ENCODE measurements at places on chromosomes 1 and 21.

DNA sequence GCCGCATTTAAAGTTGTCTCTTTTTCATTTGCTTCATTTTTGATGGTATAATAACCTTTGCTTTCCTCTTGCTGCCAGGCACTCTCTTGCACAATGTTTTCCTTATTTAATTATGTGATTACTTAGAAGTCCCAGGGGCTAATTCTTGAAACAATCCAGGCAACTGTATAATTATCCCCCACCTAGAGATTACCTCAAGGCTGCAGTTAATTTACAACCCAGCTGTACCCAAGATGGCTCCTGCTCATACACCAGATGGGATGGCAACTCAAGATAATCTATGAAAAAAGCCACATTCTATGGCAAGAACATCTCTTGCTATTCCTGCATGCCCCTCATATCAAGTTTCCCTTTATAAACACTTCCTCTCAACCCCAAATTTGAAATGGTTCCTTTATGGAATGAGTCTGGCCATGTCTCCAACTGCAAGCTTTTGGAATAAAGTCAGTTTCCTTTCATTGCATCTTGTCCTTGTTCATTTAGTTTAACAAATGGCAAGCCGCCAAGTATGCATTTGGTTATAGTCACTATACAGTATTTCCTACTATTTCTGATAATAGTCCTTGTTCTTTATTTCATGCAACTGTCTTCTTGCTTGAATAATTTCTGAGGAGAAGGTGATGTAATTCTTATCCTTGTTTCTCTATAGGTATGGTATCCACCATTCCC, 1042.6 kb downstream of the PLA2G4A start:
- DNase-seq, result no peak

DNA sequence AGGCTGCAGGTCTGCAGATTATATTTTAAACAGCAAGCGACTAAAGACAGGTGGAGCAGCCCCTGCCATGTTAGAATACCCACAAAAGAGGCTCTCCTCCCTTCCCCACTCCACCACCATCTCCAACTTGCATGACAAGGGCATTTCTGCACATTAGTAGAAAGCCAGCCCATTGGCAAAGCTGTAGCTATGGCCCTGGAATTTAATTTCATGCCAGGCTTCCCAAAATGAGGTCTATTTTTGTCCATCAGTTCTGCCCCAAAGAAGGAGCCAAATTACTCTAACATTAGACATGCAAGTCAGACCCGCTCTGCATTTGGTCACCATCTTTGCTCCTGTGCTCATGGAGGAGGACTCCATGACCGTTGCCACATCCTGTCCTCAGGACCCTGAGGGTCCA, 115.2 kb downstream of the LAMC2 start:
- DNase-seq, result no peak

GRCh38 chr1:18998016-18998724, 41.7 kb upstream of the IFFO2 start:
- no peak for DNase-seq

DNA sequence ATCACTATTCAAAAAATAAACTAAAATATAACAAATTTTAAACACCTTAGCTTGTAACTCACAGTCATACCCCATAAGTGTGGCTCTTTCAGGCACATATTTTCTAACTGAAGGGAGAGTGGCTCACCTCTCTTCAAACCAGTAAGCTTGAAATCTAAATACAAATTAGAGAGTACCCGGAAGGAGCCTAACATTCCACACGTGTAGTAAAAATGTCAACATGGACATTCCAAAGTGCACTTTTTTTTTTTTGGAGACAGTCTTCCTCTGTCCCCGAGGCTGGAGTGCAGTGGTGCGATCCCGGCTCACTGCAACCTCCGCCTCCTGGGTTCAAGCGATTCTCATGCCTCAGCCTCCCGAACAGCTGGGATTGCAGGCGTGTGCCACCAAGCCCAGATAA, 275.6 kb upstream of the ADGRL2 start:
- no peak for DNase-seq

DNA sequence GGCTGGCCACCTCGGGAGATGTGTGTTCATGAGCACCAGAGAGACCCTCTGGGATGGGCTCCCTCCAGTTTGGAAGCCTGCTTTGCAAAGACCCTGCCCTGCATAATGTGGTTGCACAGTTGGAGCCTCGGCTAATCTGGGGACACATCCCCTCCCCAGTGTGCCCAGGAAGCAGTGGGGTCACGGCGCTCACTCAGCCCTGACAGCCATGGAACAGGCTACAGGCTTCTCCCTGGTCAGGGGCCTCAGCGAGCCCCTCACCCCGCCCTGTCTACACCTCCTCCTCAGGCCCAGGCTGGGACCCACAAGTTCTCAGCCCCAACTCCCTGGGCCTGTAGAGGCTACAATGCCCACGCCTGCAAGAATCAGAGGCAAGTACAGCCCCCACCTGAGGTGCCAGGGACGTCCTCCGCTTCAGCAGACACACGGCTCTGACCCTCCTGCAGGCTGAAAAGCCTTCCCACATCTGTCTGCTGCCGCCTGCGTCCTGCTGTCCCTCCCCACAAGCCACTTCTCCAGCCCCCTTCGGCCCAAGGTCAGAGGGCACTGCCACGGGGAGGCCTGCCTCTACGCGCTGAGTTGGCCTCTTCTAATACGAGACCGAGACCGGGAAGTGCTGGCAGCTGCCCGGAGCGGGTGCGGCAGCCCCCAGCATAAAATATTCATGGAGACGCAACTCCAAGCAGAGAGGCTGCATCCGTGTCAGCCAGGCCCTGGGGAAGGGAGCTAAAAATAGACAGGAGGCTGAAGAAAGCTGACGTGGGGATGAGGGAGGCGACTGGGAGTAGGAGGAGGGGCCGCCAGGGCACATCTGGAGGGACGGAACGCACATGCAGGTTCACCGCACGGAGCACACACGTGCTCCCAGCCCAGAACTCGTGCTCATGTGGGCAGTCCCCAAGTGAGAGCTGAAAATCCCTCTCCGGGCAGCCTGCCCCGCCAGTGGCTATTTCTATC, 15.2 kb upstream of the GPR153 start:
- DNase-seq, result no peak

GRCh38 chr1:166089804-166090203, 77.0 kb downstream of the FAM78B start:
- DNase-seq, result no peak

GRCh38 chr1:30911059-30911954, 2.7 kb upstream of the SDC3 start:
- DNase-seq, result no peak

- no peak for DNase-seq
Measured at GRCh38 chr1:150807249-150808023, 624 bp downstream of the CTSK start.

GRCh38 chr1:34681480-34682451, 73.1 kb upstream of the GJB5 start:
- peak; percentile 10 for DNase-seq

DNA sequence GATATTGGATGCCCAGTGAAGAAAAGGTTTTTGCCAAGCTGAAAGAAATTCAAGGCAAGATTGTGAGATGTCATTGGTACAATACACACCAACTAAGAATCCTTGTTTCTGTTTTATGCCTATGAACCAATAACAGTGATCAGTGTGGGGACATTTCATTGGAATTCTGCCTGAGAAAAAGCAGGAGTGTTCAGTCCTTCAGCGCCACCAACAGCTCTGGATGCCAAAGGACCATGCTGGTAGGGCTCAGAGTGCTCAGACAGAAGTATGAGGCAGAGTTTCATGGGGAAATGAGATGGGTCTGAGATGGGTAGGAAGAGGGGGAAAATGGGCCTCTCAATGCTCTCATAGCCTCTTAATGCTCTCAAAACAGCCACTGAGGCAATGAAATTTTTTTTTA, 56.5 kb downstream of the GABPA start:
- no peak for DNase-seq

DNA sequence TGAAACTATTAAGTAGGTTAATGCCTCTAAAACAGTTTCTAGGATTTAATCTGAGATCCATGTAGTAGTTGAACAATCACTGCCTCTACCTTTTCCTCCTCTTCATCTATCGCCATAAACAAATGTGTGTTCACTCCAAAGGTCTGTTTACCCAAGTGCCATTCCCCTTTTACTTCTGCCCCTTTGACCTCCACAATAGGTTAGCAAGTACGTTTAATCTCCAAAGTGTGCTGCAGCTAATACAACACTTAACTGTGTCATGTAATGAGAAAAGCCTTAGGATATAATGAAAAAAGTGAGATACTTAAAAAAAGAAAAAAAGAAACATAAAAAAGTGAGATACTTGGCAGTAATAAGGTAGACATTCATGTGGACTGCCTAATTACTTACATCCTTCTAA, 28.2 kb downstream of the GPBP1L1 start:
- DNase-seq, result no peak

DNA sequence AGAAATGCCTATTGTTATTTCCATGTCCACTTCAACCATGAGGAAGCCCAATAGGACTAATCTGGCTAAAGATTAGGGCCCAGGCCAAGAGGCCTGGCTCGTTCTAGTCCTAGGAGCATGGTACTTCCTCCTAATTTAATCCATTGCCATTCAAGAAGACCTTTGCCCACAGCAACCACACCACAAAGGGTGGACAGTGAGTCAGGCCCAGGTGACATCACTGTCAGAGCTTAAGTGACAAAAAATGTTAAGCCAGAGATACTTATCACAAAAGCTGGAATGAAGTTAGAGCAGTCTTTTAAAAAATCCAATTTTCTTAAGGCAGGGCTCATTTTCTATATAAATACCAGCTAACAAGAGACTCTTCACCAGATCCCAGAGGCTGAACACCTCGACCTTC, at the start of gene SPRR3:
Gene SPRR3 (plus strand): TSS at position 368 of the 400 bp plus-strand sequence. CDS start 1,272 bp downstream, outside the sequence.
- no peak for DNase-seq

- peak; percentile 52 for DNase-seq
Measured at GRCh38 chr1:37434292-37435225, 39.8 kb upstream of the ZC3H12A start.

GRCh38 chr1:237098541-237098940, 56.6 kb downstream of the RYR2 start:
- no peak for DNase-seq

DNA sequence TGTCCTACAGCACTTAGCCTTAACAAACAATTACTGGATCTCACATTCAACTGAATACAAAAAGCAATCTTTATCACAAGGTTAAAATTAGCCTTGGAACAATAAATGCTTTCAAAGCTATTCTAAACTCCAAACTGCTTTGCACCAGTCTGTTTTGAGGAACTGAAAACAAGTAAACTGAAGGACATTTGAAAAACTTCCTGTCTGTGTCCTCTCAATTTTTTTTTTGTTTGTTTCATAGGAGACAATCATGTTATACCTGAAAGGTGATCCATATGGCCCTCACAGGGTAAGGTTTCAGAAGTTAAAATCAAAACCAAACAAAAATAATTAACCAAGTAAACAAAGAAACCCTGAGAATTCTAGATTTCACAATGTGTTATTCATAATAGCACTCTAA, 459.1 kb downstream of the DPYD start:
- no peak for DNase-seq

DNA sequence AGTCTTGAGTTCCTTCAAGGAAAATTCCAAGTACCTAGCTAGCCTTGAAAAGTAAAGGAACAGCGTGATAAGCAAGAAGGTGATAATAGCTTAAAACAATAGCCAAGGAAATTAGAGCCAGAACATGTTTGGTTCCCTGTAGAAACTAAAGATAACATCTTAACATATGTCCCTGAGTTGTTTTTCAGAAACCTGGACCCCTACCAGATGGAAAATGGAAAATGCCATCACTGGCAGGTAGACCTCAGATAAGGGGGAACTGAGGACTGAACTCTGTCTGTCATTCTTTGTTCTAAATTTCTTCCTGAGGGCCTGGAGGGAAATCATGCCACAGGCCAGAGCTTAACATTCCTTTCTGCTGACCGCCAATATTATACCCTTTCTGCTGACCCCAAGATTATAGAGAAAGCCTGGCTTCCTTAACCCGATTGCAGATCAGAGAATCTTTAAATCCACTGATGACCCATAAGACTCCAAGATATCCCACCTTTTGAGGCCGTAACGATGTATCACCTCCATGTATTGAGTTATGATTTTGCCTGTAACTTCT, 23.4 kb downstream of the CNIH3 start:
- DNase-seq, result no peak

GRCh38 chr1:208090388-208091301, 153.5 kb downstream of the PLXNA2 start:
- no peak for DNase-seq

- no peak for DNase-seq
Measured at GRCh38 chr1:221015159-221015790, 136.0 kb downstream of the HLX start.

GRCh38 chr1:44421446-44421884, 16.4 kb downstream of the RNF220 start:
- DNase-seq, result no peak

- DNase-seq, result no peak
Measured at GRCh38 chr1:111717450-111717849, 21.7 kb downstream of the INKA2 start.

DNA sequence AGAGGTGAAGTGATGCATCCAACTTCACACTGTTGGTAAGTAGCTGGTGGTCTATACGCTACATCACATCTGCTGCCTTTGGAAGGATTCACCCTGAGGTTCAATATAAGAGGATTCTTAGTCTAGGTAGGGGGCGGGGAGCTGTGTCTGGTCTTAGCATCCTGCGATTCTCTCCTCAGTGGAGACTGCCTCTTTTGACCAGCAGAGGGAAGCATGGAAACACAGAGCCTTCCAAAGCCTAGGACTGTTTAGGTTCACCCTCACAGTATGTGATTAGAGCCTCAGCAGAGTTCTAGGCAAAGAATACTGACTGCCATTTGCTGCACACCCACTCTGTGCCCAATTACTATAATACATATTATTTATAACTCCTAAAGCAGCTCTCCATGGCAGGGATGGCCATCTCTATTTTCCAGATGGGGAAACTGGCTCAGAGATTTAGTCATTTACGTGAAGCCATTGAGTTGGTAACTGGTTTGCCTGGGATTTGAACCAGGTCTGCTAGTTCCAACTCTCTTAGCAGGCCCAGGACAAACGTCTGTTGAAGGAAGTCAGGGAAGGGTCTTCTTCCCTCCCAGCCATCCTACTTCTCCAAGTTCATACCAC, 28.9 kb upstream of the EFCAB14 start:
- no peak for DNase-seq

- DNase-seq, result no peak
Measured at GRCh38 chr1:24878775-24879742, 51.0 kb downstream of the RUNX3 start.

DNA sequence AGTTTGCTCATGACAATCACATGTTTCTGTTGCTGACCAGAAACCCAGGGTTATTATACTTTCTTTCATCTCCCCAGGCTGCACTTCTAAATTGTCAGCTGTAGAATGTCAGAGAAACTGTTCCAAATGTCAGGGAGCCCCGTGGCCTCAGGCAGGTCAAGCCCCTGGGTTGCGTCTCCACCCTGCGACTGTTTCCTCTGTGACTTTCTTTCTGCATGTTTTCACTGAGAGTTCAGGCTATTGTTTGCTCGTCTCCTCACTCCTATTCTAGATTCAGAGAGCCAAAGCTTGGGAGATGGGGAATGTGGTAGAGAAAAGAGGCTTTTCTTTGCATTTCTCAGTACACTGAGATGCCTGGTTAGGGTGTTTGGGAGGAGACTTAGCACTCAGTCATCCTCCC, 97.4 kb downstream of the CENPF start:
- no peak for DNase-seq

GRCh38 chr21:21051109-21052055, 53.2 kb downstream of the NCAM2 start:
- no peak for DNase-seq

Data from stimulated activated CD8-positive, alpha-beta memory T cell treated with anti-CD3 and anti-CD28 coated beads, Interleukin-7, amount 100 ng/mL, for 4 hours (primary cell).